ENCODE measurements at places on chromosomes 12 and 14.

GRCh38 chr12:69500631-69501030, 30.4 kb downstream of the FRS2 start:
- DNase-seq: no peak

DNA sequence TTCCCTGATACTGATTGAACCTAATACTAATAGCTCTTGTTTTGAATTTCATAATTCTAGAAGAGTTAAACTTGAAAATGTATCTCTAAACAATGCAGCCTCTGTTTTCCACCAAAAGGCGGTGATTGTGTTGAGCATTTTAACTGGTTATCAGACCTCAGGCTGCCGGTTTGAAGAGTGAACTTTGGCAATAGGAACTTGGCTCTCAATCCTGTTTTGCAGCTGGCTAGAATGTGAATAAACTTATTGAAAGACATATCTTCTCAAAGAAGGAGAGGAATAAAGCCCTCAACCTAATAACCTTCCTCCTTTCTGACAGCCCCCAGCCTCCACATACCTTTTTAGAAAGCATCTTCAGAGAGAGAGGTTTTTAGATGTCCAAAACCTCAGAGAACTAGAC, 105.4 kb downstream of the SRGAP1 start:
- no peak for DNase-seq

GRCh38 chr12:126483145-126484068, 1418.2 kb downstream of the AACS start:
- no peak for DNase-seq

DNA sequence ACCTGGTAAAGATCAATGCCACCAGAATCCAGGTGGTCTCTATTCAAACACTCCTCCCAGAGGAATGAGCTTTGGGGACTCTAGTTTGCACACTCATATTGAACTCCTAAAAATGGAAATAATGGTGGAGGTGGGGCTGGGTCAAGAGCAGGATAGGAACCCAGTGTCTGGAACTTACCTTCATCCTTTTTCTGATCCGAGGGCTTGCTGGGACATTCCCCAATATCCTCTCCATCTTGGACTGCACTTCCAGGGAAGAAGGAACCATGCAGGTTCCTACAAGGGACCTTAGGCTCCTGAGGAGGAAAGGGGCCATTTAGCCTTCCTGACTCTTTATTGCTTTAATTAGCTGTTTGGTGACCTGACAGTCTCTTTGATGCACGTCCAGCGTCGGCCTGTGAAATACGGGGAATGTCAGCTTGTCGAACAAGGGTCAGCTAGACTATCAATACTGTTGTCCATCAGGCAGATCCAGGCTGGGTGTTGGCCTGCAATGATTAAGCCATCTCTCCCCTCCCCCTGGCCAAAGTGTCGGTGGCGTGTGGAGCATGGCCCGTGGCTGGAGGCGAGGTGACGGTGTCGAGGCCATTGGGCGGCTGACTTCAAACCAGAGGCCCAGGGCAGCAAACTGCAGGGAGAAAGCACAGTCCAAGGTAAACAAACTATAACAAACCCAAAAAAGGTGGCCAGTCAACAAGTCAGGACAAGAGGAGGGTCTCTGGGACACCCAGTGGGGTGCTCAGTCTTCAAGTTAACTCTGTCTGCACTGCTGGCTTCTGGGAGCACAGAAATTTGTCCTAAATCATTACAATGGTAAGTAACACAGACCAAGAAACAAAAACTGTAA, 405.2 kb upstream of the TBX3 start:
- peak; percentile 61 for DNase-seq

DNA sequence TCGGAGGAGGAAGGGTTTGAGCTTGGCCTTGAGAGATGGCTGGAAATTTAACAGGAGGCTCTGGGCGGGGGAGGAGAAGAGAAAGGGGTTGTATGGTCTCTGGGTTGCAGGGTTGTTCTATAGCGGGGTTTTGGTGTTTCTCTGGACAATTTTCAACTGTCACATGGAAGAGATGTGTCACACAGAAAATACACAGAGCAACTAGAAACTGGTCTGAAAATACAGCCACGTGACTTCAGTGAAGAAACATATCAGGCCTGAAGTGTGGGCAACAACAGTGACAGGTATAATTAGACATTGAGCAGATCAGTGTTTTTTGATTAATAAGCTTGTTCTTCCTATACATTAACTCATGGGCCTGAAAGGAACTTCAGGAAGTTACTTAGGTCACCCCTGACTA, 205.3 kb upstream of the HMGA2 start:
- DNase-seq: no peak

- peak; percentile 62 for DNase-seq
Observed at GRCh38 chr14:70640938-70641547, 673 bp upstream of the TTC9 start.

- DNase-seq: no peak
Observed at GRCh38 chr14:23933108-23933741, 20.3 kb upstream of the DHRS4 start.
